Nucleus accumbens (tissue), 56 donors: ENCODE measurements at places on chromosomes 4 and X.
A peak's percentile ranks its signal among the peaks of the same experiment; 100 is the strongest.

- DNase-seq = no peak
These were observed 153.2 kb downstream of the KLF8 start for GRCh38 chrX:56385336-56385735.

DNA sequence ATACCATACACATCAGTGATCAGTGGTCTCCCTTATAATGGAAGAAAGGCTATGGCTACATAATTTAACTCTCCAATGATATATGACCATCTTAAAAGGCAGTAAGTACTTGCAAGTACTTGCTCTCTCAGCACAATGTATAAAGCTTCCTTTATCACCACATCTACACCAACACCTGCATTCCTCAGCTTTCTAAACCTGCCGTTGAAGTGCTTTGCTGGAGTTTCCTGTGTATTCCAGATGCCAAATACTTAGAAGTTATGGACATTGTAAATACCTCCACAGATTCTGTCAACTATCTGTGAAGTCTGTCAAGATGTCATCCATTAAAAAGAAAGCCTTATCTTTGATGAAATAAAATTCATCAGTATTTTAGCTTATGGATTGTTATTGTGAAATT, 335.0 kb upstream of the GALNTL6 start:
- DNase-seq = no peak

DNA sequence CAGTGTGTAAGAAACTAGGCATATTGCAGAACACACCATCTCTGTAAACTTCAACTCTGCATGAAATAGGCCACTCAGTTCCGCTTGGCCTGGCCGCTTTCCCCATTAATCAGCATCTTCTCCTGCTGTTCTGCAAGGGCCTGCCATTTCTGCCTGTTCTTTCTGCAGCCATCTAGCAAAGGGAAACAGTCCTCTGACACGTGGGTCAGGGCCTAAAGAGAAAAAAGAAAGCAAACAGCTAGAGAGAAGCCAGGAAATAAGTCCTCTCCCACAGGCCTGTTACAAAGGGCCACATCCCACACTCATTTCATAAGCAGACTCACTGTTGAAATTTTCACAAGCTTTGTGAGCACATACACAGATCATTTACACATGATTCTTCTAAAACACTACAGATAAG, 130.1 kb downstream of the PDE5A start:
- peak; percentile 30 for DNase-seq

- DNase-seq = no peak
These were observed 11.6 kb downstream of the SMARCA1 start for GRCh38 chrX:129511689-129512088.

DNA sequence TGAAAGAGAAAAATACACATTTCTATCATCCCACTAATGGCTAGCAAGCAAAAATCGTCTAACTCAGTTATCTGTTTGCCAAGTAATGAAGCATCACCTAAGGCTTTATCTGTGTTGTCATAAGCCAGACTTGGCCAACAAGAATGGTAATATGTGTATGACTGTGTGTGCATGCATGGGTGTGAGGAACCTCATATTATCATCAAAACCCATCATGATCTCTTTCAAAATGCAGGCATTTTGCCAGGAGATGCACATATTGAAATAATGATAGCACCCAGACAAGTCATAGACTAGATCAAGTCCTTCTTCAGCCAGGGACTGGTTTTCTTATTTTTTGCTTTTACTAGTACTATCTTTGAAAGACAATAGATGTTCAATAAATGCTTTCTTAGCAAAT, 172.5 kb upstream of the FMR1 start:
- no peak for DNase-seq

DNA sequence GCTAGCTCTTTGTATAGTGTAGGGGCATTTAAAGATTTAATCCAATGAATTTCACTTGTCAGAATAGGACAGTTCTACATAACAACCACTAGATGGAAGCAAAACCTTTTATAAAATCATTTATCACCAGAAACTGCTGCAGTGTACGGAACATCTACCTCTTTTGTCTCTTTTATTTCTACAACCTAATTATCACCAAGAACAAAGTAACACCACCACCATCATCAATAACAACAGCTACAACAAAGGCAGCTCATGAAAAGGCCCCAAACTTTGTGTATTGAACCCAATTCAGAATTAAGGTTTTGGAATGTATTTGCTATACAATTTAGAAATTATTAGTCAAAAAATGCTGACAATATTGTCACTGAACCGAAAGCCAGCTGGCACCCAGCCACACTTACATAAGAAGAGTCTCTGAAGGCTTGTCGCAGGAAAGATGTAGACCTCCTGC, 260.9 kb upstream of the RPS6KA3 start:
- DNase-seq = no peak

- DNase-seq = no peak
These were observed 1110.4 kb upstream of the ADGRL3 start for GRCh38 chr4:60089546-60090273.

GRCh38 chr4:41506130-41506529, 31.8 kb upstream of the LIMCH1 start:
- no peak for DNase-seq

- DNase-seq = no peak
These were observed 126.9 kb upstream of the DCLK2 start for GRCh38 chr4:149951152-149951900.

DNA sequence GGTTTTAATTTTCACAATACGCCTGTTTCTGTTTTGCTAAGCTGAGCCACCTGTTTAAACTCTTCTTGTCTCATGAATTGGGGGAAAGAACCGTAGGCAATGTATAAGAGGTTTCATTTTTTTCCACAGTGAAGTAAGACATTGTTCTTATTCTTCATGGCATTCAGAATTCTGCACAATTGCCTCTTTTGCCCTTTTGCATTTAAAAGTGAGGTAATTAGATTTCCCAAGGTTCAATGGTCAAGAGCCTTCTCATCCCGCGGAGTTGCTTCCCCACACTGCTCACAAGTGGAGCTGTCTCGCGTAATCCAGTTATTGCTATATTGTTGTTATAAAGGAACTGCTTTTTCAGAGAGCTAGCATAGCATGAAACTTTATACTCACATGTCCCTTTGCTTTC, 90.9 kb upstream of the SPRY1 start:
- no peak for DNase-seq

DNA sequence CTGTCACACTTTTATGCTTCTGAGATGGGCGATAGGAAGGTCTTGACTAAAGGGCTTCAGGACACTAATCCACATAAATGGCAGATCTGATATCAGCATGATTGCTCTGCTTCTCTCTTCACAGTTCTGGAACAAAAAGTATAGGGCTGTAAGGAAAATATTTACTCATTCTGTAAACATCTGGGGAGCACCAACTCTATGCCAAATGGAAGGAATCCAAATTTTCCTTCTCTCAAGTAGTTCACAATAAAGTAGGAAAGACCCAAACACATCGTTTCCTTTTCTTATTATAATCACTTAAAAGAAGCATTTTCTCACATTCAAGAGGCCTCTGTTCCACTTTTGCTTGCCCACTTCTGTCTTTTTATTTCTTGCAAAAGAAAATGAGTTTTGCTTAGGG, 45.9 kb upstream of the F9 start:
- DNase-seq = no peak

DNA sequence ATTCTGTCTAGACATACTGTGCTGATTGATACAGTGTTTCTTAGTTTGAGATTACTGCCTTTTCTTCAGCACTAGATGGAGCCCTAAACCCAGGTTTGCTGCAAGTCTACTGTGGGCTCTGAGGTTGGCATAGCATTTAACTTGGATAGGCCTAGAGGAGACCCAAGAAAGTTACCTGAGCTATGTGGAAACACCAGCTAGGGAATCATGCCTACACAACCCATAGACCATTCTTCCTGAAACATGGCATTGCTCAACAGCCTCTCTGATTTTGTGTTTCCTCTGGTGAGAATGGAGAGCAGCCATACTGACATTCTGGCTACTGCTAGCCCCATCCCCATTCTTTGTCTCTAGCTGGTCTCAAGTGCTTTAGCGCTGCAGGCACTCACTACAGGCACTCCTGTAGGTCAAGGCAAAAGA, 287.7 kb upstream of the PCDH18 start:
- no peak for DNase-seq

- DNase-seq = no peak
These were observed 1138.8 kb downstream of the ARAP2 start for GRCh38 chr4:35105486-35105885.

DNA sequence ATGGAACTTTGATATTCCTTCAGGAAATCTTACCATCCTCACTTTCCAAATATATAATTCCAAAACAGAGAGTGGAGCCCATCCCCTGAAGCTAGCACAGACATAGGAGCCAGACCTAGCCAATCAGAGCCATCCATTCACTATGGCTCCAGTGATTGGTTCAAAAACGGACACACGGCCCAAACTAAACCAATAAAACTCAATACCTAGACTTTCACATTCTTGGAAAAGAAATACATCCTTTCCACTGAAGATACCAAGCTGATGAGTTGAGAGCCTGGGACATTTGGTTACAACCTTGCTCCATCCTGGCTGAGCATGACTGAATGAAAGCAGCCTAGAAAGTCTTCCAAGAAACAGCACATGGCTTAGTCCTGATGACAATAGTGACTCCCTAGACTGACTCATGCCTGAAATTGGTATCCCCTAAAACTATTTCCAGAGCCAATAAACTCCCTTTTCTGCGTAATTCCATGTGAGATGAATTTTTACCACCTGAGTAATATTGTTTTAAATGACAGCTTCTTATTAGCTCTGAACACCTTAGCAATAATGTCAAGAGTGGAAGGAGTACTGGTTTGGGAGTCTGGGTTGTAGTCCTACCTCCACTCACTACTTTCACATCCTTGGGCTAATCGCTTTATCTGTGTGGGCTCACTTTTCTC, 189.6 kb upstream of the LNX1 start:
- DNase-seq = no peak

- DNase-seq = no peak
These were observed 494.6 kb upstream of the ATOH1 start for GRCh38 chr4:93334003-93334402.

DNA sequence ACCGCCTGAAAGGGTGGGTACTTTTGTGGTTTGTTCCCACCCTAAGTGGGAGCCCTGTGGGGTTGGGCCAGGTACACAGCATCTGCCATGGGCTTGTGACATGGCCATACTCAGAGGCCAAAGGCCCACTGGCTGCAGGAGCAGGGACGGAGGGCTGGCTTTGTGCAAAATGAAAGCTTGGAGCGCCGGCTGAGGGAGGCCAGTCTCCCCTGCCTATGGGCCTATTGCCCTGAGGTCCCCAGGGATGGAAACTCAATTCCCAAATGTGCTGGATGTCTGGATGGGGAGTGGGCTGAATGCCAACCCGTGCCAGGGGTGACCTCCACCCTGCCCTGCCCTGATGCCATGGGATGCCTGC, 10.8 kb downstream of the ADRA2C start:
- DNase-seq = no peak

DNA sequence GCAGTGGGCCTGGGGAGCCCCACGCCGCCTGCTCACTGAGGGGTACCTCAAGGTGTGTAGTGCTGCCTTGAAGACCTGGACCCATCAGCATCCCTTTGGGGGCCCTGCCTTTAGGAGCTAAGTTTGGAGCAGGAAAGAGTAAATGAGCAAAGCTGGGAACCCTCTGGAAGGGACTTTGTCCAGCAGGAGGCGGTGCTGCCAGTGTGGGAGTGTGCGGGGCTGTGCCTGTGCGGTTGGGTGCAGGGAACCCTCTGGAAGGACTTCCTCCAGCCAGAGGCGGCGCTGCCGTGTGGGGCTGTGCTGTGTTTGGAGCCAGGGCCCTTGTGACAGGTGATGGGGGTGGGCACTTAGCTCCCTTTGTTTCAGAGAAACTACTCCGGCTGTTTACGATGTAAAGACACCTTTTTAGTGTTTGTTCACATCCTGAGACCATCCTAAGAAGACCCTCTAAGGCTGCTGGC, 25.8 kb downstream of the RGS12 start:
- no peak for DNase-seq

DNA sequence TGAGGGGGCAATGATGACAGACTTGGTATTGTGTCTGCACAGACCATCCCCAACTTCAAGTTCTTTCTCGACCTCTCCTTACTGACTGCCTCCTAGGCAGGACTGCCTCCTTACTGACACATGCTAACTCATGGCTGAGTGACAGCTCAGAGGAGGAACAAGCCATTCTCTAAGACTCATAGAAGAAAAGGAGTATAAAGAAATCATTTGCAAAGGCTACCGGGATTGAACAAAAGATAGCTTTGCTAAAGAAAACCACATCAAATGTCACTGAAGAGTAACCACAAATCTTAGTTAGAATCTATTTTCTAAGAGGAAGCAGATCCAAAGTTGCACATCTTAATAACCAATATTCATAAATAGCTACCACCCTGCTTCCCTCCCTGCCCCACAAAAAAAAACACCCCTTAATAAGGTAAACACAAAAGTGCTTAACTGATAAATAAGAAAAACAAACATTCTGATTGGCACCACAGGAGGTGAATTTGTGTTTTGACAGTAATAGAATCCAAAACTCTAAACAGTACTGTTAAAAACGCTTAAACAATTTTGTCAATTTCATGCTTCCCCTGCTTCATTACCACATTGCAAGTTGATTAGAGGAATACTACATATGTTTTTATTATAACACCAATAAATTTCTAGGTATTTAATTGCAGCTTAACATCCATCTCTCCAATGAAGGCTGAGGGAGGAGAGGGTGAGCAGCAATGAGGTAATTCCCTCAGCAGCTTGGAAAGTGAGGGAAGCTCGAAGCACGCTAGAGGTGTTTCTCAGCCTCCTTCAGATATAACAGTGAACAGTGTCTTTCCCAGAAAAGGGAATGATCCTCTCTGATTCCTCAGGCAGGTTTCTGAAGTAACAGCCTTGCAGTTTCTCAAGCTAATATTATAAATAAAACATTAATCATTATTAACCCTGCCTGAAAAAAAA, 160.0 kb downstream of the HNRNPD start:
- DNase-seq = no peak

GRCh38 chr4:112916868-112917267, 132.6 kb upstream of the ANK2 start:
- DNase-seq = no peak

- DNase-seq = no peak
These were observed 138.0 kb upstream of the PJA1 start for GRCh38 chrX:69303231-69303630.
